ENCODE measurements at places on chromosomes 12 and 14.

DNA sequence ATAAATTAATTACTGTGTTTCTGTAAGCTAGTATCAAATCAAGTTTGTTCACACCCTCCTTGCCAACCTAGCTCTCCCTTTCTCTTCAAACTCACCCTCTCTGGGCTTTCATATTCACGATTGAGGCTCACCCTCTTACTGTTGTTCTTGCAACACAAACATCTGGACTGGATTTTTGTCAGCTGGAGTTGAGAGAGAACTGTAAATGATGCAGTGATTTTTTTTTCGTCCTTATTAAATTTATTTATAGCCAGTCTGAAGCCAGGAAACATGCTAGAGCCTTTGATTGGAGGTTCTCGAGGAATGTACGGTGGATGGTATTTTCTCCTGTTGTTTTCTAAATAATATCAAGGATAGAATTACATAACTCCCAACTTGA, 485.1 kb downstream of the ZFP36L1 start:
- no peak for DNase-seq

DNA sequence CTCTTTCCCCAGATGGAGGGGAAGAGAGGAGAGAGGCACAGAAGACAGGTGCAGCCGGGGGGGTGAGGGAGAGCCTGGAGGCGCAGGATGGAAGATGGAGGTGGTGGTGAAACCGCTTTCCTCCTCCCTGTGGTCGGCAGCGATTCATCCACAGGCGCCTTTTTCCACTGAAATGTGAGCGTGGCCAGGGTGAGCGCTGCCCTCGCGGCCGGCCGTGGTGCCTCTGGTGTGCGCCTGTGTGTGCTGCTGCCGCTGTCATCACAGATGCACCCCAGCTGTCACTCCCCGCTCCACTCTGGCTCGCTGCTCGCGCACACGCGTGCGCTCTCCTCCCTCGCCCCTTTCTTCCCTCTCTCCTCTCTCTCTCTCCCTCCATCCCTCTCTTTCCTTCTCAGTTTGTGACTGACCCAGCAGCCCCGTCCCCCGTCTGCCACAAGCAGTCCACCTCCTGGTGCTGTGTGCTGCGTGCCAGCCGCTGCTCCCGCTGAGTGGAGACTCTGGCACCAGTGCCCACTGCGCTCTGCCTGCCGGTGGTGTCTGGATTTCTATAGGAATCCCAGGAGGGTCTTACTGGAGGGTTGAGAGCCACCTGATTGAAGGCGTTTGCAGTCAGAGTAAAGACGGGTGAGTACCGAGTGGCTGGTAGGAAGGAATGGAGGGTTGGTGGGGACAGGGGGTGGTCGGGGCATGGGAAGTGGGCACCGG, at the start of gene LRTM2:
TSS of gene LRTM2 (plus strand) at position 375 of the 705 bp plus-strand sequence. CDS start 7,584 bp downstream, outside the sequence.
- no peak for DNase-seq

DNA sequence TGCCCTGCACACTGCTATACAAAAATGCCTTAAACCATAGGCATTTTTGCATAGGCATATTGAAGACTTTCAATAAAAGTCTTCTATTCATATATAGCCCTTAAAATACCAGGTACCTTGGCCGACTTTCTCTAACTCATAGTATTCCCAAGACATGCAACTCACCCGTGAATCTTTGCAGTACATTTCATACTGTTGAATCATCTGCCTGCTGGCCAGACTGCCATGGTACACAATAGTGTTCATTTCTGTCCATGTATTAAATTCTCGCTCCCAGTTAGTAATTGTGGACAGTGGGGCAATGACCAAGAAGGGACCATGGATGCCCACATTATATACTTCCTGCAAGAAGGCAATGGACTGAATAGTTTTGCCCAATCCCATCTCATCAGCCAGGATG, 24.3 kb upstream of the SUPT16H start:
- no peak for DNase-seq

- no peak for DNase-seq
Observed at GRCh38 chr12:109771746-109772621, 58.4 kb downstream of the FAM222A start.

- no peak for DNase-seq
Observed at GRCh38 chr12:2017546-2018337, 13.5 kb upstream of the DCP1B start.

DNA sequence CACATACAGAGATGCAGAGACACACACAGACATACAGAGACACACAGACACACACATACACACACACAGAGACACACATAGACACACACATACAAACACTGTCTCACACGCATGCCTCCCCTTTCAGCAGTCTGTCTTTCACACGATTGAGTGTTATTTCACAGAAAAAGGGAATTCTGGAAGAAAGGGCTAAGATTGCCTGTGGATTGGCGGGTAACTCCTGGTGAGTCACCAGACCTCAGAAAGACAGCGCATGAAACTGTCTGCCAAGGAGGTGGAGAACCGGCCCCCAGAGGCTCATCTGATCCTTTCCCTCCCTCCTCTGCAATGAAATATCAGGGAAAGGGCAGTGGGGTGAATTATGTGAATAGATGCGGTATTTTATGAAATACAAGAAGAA, 127.2 kb upstream of the GSC start:
- DNase-seq = no peak

GRCh38 chr14:96380735-96381134, 11.2 kb upstream of the AK7 start:
- no peak for DNase-seq

GRCh38 chr14:100755649-100756048, 29.0 kb downstream of the DLK1 start:
- DNase-seq = no peak

- no peak for DNase-seq
Observed at GRCh38 chr12:78414071-78414470, 450.5 kb upstream of the SYT1 start.

GRCh38 chr14:55645845-55646832, 66.1 kb downstream of the KTN1 start:
- no peak for DNase-seq

- DNase-seq = peak; percentile 39
Observed at GRCh38 chr12:50057000-50057841, at the start of gene ASIC1. Gene ASIC1, plus strand, starts transcription at chr12:50057596. Its CDS starts 1,171 bp downstream, at chr12:50058767.

DNA sequence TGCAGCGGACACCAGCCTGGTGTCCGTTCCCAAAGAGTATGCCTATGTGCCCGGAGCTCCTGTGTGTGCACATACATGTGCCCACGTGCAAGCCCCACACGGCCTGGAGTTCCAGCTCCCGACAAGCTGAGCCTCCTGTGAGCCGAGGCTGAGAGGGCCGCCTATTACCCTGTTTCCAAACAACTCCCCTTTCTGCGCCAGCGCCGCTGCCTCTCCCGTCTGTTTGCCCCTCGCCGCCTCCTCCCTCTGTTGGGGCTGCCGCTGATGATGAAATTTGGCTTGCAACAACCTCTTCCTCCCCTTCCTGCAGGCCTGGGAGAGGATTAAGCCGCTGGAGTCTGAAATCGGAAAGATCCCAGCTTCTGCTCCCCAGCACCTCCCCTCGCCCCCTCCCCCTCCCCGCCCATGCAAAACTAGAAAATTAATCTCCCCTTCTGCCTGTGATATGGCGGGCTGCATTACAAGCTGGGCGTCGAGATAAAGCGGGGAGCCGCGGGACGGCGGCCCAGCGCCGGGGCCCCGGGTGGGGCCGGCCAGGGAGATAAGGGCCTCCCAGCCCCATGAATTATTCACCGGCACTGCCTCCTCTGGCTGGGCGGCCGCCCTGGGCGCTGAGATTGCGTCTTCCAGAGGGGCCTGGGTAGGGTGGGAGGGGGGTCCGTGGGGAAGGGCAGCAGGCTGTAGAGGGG, 6.8 kb upstream of the ASIC1 start:
- no peak for DNase-seq

- DNase-seq = no peak
Observed at GRCh38 chr12:84661786-84662185, 250.8 kb downstream of the SLC6A15 start.

DNA sequence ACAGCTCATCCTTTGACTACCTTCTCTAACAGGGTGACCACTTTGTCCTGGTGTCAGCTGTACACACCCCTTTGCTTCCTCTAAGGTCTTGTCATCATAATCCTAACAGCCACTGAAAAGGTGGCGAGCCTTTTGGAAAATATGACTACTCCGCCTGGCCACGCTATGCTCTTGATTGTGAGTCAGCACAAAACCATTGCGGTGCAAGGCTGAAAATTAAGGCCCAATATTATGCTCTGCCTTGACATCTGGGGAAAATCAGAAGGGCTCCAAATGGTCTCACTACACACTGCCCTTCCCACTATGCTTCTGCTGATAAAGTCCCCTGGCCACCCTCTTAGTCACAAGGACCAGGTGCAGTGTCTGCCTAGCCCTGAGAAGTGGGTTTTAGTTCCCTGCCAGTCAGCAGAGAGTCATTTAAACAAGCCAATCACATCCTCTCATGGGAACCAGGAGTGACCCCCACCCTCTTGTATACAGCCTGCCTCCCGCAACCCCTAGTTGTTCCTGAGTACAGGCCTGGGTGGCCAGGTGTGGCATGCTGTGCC, 34.3 kb downstream of the FGD6 start:
- peak; percentile 12 for DNase-seq

Measured in stimulated activated CD4-positive, alpha-beta T cell treated with anti-CD3 and anti-CD28 coated beads, Interleukin-15, amount 100 ng/mL, for 48 hours (primary cell).